ENCODE measurements at places on chromosomes 3 and 15. TPM values are rescaled to one million over a fixed set of nuclear protein-coding genes. Genes with fewer than 3 reads are reported as not detected.
A peak's percentile ranks its signal among the peaks of the same experiment; 100 is the strongest.

DNA sequence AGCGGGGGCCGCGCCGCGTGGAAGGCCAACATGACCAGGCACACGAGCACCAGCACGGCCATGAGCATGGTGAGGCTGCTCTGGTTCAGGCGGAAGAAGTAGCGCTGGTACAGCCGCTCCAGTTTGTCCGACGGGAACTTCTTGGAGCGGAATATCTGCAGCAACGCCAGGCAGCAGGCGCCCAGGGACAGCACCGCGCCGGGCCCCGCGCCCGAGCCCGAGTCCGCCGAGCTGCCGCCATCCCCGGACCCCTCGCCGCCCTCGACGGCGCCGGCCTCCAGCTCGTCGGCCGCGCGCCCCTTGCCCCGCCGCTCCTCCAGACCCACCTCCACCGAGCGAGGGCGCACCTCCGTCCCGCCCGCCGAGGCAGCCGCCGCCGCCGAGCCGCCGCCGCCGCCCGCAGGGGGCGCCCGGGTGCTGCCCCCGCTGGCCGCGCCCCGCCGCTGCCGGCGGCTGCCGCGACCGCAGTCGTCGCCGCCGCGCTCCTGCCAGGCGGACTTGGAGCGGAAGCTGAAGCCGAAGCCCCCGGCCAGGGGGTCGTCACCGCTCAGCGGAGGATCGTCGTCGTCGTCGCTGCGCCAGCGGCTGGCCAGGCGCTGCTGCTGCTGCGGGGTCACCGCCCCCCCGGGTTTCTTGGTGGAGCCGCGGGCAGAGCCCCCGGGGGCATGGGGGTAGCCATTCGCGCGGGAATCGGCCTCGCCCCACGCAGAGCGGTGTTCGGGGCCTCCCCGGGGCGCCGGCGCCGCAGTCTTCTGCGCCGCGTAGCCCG, 957 bp downstream of the ADCY5 start:
- peaks cover 58% of the 10 kb centered on the region for H3K27me3 ChIP-seq
- H3K27ac ChIP-seq: no peak overlapping the region
- H3K4me3 ChIP-seq: no peak overlapping the region
- H3K36me3 ChIP-seq: no peaks in the 10 kb centered on the region
- no peaks in the 10 kb centered on the region for H3K4me1 ChIP-seq

Gene FBXO40
- not detected for total RNA-seq

GRCh38 chr15:77939851-77940250, 137.7 kb downstream of the TBC1D2B start:
- no peak for DNase-seq
- H3K36me3 ChIP-seq: no peaks in the 10 kb centered on the region
- no peak overlapping the region for H3K27ac ChIP-seq
- H3K4me3 ChIP-seq: no peak overlapping the region

- DNase-seq: no peak
- H3K4me1 ChIP-seq: peaks cover 9% of the 10 kb centered on the region
- H3K36me3 ChIP-seq: no peaks in the 10 kb centered on the region
- H3K27me3 ChIP-seq: no peaks in the 10 kb centered on the region
These were observed 51.0 kb downstream of the EOMES start for GRCh38 chr3:27671101-27671500.

DNA sequence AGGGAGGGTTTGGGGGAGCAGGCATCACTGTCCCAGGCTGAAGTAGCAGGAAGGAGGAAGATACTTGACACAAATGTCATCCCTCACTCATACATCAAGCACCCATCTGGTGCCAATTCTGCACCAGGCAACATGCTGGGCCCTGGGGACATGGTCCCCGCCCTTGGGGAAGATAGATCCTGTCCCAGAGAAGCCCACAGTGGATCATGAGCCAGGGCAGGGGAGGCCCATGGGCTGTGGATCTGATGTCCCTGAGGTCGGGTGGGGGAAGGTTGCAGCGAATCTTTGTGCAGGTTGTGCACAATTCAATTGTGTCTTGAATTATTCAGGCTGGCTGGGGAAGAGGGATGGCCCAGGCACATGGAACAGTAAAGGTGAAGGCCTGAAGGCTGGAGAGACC, 6.4 kb upstream of the CCDC33 start:
- no peaks in the 10 kb centered on the region for H3K36me3 ChIP-seq
- peaks cover 21% of the 10 kb centered on the region for H3K4me1 ChIP-seq
- H3K4me3 ChIP-seq: no peak overlapping the region
- DNase-seq: no peak
- H3K27ac ChIP-seq: no peak overlapping the region
- no peaks in the 10 kb centered on the region for H3K27me3 ChIP-seq

Gene TMEM207
- total RNA-seq: not detected

Gene LDHAL6B
- total RNA-seq: not detected

DNA sequence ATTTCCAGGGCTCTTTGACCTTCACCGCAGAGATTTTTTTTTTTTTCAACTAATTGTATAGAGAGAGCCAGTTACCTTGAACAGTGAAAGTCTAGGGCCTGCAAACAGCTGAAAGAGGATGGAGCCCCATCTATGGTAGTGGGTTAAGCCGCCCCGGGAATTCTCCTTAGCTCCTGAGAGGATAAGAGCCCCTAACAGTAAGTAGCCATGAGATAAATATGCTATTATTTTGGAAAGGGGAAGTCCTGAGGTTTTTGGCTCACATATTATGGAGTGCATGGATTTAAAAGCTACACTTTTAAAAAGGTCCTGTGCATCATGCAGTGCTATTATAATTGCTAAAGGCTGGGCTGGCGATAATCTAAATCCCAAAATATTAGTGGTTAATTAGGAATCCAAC, 115.0 kb downstream of the FBN1 start:
- H3K4me1 ChIP-seq: no peaks in the 10 kb centered on the region
- H3K36me3 ChIP-seq: peaks cover 76% of the 10 kb centered on the region
- H3K4me3 ChIP-seq: no peak overlapping the region

Gene C3orf70
- 5.7 TPM for total RNA-seq

GRCh38 chr15:38066612-38067011, 132.2 kb downstream of the TMCO5A start:
- no peaks in the 10 kb centered on the region for H3K36me3 ChIP-seq
- no peaks in the 10 kb centered on the region for H3K27me3 ChIP-seq
- DNase-seq: no peak
- no peak overlapping the region for H3K4me3 ChIP-seq

Gene EPHB1
- total RNA-seq: 4.1 TPM

Gene THSD4
- 0.99 TPM for total RNA-seq

DNA sequence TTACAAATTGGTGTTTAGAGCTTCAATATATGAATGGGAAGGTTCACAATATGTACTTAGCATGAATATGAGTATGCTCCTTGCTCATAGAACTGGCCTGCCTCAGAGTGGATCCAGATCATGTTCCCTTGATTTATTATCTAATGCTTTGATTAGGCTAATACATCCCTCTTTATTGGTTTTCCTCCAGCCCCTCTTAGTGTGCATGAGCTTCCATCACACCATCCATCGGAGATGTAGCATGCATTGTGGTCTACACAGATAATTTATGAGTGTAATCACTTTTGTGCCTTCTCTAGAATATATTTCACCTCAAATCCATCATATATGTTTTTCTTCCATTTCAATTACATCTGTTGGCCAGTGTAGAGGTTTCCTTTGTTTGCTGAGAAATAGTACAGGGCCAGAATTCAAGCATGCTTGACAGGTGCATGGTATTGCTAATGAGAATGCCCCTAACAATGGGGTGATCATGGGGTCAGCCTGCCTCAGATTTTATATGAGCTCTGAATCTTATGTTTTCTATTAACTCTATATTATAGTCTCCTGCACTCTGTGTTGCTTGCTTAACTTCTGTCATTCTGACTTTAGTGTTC, 786.4 kb upstream of the ARPP21 start:
- no peak overlapping the region for H3K27ac ChIP-seq
- H3K4me1 ChIP-seq: no peaks in the 10 kb centered on the region
- no peak overlapping the region for H3K4me3 ChIP-seq
- H3K27me3 ChIP-seq: no peaks in the 10 kb centered on the region
- no peaks in the 10 kb centered on the region for H3K36me3 ChIP-seq
- no peak for DNase-seq

Gene HOMER2
- total RNA-seq: 12.2 TPM

GRCh38 chr3:69751074-69751476, 11.8 kb downstream of the MITF start:
- H3K4me1 ChIP-seq: no peaks in the 10 kb centered on the region
- no peaks in the 10 kb centered on the region for H3K27me3 ChIP-seq
- no peaks in the 10 kb centered on the region for H3K36me3 ChIP-seq
- no peak overlapping the region for H3K27ac ChIP-seq

DNA sequence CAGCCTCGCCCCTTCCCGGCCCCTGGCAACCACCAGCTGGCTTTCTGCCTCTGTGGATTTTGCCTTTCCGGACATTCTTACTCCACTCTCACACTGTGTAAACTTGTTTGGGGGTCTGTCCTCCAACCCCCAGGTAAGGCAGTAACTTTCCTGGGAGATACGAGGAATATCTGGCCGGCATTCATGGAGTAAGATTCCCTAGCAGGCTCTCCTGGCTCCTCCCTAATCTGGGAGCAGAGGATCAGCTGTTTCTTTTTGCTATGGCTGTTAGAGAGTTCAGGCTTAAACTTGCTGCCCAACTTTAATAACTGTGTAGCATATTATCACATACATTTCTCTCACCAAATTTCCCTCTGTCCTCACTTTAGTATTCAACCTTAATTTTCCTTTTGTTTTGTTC, 64.3 kb downstream of the IGF2BP2 start:
- H3K36me3 ChIP-seq: no peaks in the 10 kb centered on the region
- no peaks in the 10 kb centered on the region for H3K27me3 ChIP-seq
- DNase-seq: no peak
- no peak overlapping the region for H3K27ac ChIP-seq
- H3K4me1 ChIP-seq: peaks cover 23% of the 10 kb centered on the region

GRCh38 chr3:155778462-155778861, 27.6 kb downstream of the C3orf33 start:
- H3K27me3 ChIP-seq: no peaks in the 10 kb centered on the region
- DNase-seq: peak; percentile 37
- H3K36me3 ChIP-seq: no peaks in the 10 kb centered on the region
- no peaks in the 10 kb centered on the region for H3K4me1 ChIP-seq
- no peak overlapping the region for H3K4me3 ChIP-seq
- H3K27ac ChIP-seq: no peak overlapping the region

Gene RTP4
- 1.2 TPM for total RNA-seq
